ENCODE measurements at places on chromosomes 6 and 20.

DNA sequence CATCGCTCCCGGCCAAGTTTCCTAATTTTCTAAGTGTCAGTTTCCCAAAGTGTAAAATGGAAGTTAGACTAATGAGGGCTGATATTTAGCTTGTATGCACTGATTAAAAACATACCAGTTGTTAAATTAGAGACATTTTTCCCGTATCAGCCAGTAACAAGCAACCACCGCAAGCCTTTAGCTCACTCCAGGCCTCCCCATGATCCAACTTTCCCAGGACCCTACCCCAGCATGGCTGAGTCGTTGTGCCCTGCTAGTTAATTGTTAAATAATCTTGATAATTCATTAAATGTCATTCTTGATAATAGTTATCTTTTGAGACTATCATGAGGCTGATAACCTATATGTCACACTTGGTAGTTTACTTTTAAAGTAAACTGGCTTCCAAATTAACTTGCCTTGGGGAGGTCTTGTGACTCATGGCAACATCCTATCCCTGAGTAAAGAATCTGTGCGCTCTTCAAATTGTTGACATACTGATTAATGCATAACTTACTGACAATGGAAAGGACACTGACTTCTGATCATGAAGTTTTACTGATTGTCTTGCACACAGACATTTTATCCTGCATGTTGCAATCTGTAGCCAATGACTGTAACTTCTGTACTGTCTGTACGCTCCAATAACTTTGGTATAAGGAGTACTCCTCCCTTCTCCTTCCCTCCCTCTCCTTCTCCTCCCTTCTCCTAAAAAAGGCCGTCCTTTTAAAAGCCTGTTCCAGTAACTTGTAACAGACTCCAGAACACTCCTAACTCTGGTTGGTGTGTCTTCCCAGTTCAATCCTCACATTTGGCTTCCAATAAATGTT is 6.3 kb upstream of the GTF3C6 start:
- no peak for DNase-seq

DNA sequence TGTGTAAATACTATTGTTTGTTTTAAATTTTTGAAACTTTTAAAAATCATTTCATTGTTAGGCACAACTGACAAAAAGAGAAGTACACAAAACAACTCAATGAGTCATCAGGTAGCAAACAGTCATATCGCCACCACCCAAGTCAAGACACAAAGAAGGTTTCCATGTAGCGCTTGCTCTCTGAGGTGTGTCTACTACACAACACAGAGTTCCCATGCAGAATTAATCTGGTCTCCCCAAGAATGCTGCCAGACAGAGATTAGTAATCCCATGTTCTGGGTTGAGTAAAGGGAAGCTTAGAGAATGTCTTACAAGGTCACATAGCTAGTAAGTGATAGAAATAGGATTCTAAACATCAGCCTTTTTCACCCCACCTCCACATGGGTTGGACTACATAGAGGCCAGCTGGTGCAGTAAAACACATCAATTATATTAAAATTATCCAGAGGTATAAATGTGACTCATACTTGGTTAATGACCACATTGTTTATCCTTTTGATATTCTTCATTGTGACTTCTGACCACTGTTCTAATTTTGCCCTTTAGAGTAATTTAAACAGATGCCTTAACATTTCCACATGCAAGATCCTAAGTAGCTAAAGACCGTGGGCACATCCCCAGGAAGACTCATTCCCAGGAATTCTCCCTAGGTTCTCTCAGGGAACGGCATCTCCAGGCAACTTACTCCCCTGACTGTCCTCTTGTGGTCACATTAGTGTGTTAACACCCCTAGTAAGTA is 413.5 kb downstream of the PRKN start:
- no peak for DNase-seq

- no peak for DNase-seq
These were observed 99.9 kb downstream of the CDH26 start for GRCh38 chr20:60057866-60058807.

DNA sequence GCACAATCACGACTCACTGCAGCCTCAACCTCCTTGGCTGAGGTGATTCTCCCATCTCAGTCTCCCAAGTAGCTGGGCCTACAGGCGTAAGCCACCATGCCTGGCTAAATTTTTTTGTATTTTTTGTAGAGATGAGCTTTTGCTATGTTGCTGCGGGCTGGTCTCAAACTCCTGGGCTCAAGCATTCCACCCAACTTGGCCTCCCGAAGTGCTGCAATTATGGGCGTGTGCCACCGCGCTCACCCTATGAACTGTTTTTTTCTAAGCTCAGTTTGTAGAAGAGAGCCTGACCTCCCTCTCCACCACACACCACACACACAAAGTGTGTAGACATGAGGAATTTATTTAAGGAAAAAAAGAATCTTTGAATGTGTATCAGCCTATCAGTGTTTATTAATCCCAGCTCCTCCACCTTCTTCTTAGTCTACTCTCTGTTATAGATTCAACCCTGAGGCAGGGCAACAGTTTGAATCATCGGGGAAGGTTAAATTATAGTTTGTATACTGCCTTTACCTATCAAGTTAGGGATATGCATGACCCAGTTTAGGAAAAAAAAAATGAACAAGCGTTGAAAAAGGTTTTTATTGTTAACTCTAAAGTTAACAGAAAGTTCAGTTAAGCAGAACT is 74.1 kb downstream of the PLEKHG1 start:
- no peak for DNase-seq

All from NCI-H1694 (cell line).